HuH-7.5 (cell line): ENCODE measurements at places on chromosomes 7 and 10.

DNA sequence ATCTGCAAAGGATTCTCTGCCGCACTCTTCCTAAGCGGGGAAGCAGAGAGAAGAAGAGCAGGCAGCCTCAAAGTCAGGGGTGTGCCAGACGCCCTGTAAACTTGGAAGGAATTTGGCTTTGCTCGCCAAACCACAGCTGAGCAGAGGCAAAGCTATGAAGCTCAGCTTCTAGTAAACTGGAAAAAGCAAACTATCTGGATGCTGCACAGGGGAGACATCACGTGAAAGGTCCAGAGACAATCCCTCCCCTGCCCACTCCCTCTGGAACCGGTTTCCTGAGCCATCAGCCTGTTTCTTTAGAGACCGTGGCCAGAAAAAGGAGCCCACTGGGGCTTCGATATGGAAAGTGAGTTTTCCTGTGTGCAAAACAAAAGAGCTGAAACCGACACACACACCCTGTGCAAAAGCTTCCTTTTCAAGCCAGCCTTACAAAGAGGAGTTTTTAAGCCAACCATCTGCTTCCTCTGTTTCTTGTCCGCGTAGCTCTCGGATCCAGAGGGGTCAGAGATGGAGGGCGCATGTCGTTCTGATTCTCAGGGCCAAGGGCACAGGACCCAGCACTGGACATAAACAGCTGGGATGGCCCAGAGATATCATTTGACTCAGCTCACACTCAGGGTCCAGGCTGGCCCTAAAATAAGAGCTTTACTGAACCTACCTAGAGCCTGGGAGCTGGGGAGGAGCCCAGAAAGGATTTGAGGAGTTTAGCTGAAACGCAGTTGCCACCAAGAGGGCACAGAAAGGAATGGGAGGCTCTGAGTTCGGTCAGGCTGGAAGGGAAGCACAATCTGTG is 58.2 kb upstream of the DNAAF5 start:
- DNase-seq: no peak

DNA sequence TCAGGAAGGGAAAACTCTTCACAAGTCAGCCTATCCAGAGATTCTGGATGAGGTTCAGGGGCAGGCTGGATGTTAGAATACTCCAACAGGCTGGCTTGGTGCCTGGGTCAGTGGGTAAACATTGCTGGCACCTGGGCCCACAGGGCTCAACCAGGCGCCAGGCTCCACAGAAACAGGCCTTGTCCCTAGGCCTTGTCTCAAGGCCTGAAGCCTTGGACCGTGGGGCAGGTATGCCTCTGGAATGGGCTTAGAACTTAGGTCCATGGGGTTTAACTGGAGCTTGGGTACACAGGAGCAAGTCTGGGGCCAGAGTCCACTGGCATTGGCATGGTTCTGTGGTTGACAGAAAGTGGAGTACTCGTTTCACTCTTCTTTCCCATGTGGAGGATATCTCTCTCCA is 263.0 kb upstream of the ETV1 start:
- DNase-seq: no peak

- DNase-seq: no peak
Observed at GRCh38 chr7:721619-722248, 4.8 kb upstream of the DNAAF5 start.

DNA sequence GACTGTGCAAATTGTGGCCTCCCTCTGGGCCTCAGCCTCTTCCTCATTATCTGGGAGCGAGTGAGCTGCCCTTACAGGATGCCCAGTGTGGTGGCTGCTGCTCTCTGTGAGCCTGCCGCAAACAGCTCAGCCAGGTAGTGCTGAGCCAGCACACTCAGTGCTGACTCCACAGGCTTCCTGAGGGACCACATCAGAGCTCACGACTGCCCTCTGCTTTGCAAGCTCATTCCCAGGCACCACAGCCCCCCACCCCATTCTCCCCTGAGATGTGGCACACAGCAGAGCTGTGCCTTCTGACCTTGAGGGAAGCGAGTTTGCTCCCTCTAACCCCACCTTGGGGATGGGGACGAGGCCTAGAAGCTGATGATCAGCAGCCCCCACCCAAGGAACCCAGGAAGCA is 230.5 kb upstream of the PPP2R2D start:
- no peak for DNase-seq

GRCh38 chr10:95697429-95697828 is 3.7 kb upstream of the TCTN3 start:
- no peak for DNase-seq

GRCh38 chr7:112238852-112239610 is 32.5 kb downstream of the ZNF277 start:
- no peak for DNase-seq

- DNase-seq: no peak
Observed at GRCh38 chr10:1328981-1329614, 272.9 kb downstream of the WDR37 start.

DNA sequence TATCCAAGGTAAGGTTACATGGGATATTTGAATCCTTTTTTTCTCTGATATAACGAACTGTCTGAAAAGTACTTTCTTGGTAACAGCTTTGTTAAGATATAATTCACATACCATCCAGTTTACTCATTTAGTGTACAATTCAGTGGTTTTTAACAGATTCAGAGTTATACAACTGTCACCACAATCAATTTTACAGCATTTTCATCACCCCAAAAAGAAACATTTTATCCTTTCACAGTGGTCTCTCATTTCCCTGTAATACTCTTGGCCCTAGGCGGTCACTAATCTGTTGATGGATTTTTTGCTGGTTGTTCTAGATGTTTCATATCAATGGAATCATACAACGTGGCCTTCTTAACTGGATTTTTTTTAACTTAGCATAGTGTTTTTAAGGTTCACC is 91.6 kb downstream of the GLCCI1 start:
- no peak for DNase-seq

GRCh38 chr10:43226851-43227845 is 39.7 kb downstream of the RASGEF1A start:
- no peak for DNase-seq
